HepG2 (cell line): ENCODE measurements at places on chromosomes 13 and 19. TPM values are rescaled to one million over a fixed set of nuclear protein-coding genes. Genes with fewer than 3 reads are reported as not detected.

DNA sequence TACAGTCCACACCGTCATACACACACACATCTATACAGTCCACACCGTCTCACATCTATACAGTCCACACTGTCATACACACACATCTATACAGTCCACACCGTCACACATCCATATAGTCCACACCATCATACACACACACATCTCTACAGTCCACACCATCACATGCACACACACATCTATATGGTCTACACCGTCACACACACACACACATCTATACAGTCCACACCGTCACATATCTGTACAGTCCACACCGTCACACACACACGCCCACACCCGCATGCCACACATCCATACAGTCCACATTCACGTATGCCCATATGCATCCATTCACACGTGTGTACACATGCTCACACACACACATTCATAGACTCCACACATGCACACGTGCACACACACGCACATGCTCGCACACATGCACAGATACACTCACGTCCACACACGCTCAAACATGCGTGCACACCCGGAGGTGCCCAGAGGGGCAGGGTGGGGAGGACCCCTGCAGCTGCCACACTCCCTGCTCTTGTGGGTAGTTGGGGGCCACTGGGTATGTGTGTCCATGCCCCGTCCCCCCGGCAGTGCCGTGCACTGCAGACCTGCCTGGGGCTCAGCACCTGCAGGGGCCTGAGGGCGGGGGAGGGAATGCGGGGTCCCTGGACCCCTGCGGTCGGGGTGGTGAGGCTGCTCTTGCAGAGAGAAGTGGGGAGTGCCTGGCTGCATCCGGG lies 29.2 kb downstream of the PIAS4 start:
- no peak overlapping the region for H3K4me3 ChIP-seq
- H3K27ac ChIP-seq: no peak overlapping the region
- no peaks in the 10 kb centered on the region for H3K27me3 ChIP-seq
- no peaks in the 10 kb centered on the region for H3K4me1 ChIP-seq

DNA sequence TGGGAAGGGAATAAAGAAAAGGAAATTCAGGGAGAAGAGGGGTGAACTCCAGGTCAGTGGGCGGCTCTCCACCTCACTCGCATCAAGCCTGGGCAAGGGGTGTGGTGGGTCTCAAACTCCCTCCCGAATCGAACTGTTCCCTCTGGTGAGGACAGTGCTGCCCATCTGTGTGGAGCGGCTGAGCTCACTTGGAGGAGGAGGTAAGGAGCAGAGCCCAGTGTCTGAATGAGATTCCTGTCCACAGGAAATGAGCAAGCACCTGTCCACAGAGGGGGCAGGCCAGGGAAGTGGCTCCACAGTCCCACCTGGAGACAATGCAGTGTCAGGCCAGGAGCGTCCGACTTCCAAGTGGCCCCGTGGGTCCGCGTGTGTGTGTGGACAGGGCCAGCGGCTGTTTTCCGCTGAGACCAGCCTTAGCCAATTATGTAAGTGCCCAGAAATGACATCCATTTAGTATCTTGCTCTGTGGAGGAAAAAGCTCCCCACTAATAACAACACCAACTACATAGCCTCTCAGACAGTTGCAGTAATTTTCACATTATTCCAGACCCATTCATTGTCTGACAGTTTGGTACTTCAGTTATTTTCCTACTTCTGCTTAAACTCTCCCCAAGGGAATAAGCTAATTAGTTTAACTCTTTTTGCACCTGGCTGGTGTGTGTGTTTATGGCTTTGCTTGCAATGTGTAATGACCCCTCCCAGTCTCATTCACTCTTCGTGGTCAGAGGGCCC lies 114.6 kb downstream of the SOX1 start:
- DNase-seq: no peak
- H3K27ac ChIP-seq: no peak overlapping the region
- no peaks in the 10 kb centered on the region for H3K4me1 ChIP-seq
- H3K27me3 ChIP-seq: peaks cover 4% of the 10 kb centered on the region
- no peaks in the 10 kb centered on the region for H3K36me3 ChIP-seq
- no peak overlapping the region for H3K4me3 ChIP-seq

- H3K27me3 ChIP-seq: no peaks in the 10 kb centered on the region
- DNase-seq: no peak
- H3K4me3 ChIP-seq: no peak overlapping the region
- no peaks in the 10 kb centered on the region for H3K36me3 ChIP-seq
- no peaks in the 10 kb centered on the region for H3K4me1 ChIP-seq
Observed at GRCh38 chr13:61170856-61171255, 244.8 kb downstream of the PCDH20 start.

GRCh38 chr13:75813323-75813722 lies 177.2 kb downstream of the LMO7 start:
- DNase-seq: no peak
- no peaks in the 10 kb centered on the region for H3K27me3 ChIP-seq
- H3K27ac ChIP-seq: no peak overlapping the region
- H3K4me1 ChIP-seq: no peaks in the 10 kb centered on the region
- H3K4me3 ChIP-seq: no peak overlapping the region

GRCh38 chr13:102441085-102441484 lies 39.2 kb upstream of the FGF14 start:
- no peaks in the 10 kb centered on the region for H3K27me3 ChIP-seq
- no peaks in the 10 kb centered on the region for H3K4me1 ChIP-seq
- no peak for DNase-seq
- no peak overlapping the region for H3K27ac ChIP-seq
- H3K4me3 ChIP-seq: no peak overlapping the region
- H3K36me3 ChIP-seq: no peaks in the 10 kb centered on the region

DNA sequence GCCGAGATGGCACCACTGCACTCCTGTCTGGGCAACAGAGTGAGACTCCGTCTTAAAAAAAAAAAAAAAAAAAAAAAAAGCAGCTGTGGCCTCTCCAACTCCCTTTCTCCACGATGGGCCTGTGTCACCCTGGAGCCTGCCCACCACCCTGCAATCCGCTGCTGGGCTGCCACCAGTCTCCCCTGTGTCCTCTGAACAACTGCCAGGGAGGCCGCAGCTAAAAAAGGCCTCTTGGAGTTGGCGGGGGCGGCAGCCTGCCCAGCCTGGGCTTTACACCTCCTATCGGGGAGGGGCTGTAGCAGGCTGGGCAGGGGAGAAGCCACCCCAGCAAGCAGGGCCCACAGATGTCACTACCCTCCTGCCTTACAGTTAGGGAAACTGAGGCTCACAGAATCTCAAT lies 3.5 kb downstream of the CDC37 start:
- H3K36me3 ChIP-seq: peaks cover 5% of the 10 kb centered on the region
- peaks cover 1% of the 10 kb centered on the region; the same call in 2 of the 3 replicates for H3K27me3 ChIP-seq
- H3K27ac ChIP-seq: no peak overlapping the region
- H3K4me1 ChIP-seq: peaks cover 17% of the 10 kb centered on the region

- no peak overlapping the region for H3K27ac ChIP-seq
- peaks cover 37% of the 10 kb centered on the region for H3K4me1 ChIP-seq
- no peaks in the 10 kb centered on the region for H3K27me3 ChIP-seq
- no peak overlapping the region for H3K4me3 ChIP-seq
Observed at GRCh38 chr19:18685597-18686190, 2.2 kb downstream of the CRTC1 start.

DNA sequence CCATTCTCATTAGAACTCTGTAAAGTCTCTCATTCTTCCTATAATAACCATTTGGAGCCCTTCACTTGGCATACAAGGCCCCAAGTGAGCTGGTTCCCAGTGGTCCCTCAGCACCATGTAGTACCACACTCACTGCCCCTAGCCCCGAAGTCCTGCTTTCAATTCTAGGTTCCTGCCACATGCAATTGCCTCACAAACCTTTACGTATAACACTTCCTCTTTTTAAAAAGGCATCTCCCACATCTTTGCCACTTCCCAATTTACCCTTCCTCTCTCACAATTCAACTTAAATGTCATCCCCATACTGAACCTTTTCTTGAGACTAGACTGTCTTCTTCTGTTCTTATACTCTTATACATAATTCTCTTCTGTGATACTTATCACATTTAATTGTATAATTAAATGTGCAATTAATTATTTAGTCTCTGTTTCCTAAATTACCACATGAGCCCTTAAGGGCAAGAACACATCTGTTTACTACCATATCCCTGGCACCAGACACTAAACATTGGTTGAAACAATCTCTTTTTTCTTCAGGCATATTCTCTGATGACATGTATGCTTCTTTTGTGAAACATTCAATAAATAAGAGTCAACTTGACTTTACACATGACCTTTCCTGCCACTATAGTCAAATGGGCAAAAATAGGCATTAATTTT lies 304.0 kb downstream of the SPRY2 start:
- no peaks in the 10 kb centered on the region for H3K27me3 ChIP-seq
- no peaks in the 10 kb centered on the region for H3K36me3 ChIP-seq
- no peak overlapping the region for H3K27ac ChIP-seq

DNA sequence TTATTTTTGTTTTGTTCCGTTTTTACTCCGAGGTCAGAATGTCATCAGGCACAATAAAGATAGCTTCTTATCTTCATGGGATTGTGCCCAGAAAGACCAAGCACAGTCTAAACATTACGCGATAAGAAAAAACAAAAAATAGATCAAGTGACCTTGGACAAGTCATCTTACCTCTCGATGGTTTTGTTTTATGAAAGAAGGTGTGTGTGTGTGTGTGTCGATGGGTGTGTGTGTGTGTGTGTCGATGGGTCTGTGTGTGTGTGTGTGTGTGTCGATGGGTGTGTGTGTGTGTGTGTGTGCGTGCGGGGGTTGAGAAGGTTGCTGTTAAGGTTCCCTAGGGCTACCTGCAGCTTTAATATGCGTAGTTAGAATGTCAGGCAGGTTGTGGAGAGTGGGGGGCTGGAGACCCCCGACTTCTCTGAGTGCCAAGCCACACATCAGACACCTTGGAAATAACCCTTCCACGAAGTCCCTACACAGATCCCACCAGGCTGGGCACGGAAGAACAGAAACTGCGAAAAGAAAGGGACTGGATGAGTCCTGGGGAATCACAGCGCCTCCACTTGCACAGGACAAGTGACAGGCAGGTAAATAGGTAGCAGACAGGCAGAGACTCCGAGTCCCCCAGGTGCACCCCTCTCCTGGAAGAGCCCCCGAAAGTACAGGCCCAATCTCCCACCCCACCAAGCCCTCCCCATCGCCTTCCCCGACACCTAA lies 458 bp upstream of the ATP8A2 start:
- H3K4me3 ChIP-seq: peak overlapping the region; percentile 58; the same call in 1 of the 2 replicates
- peaks cover 6% of the 10 kb centered on the region; the same call in 1 of the 2 replicates for H3K27me3 ChIP-seq
- no peak overlapping the region for H3K27ac ChIP-seq
- H3K4me1 ChIP-seq: peaks cover 8% of the 10 kb centered on the region; the same call in 1 of the 2 replicates
- H3K36me3 ChIP-seq: no peaks in the 10 kb centered on the region
- DNase-seq: no peak

- no peak for DNase-seq
- no peak overlapping the region for H3K4me3 ChIP-seq
- no peaks in the 10 kb centered on the region for H3K27me3 ChIP-seq
- no peak overlapping the region for H3K27ac ChIP-seq
Observed at GRCh38 chr13:40292108-40292507, 374.3 kb downstream of the FOXO1 start.

DNA sequence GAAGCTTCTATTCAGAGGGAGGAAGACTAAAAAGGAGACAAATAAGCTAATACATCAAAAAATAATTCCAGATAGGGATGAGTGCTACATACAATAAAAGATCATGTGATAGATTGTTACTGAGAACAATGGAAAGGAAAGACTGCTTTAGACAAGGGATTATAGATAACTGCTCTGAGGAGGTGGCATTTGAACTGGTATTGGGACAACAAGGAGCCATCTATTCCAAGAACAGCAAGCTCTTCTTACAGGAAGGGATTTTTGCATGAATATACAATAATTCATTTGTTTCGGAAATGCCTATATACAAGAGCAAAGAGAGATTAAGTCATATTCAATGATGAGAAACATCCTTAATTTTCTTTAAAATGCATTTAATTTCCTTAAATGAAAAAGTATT lies 540.5 kb upstream of the KLF12 start:
- no peak overlapping the region for H3K27ac ChIP-seq
- H3K4me1 ChIP-seq: no peaks in the 10 kb centered on the region
- no peaks in the 10 kb centered on the region for H3K27me3 ChIP-seq
- DNase-seq: no peak
- no peak overlapping the region for H3K4me3 ChIP-seq
- no peaks in the 10 kb centered on the region for H3K36me3 ChIP-seq

GRCh38 chr13:40987606-40988280 lies 31.4 kb downstream of the ELF1 start:
- DNase-seq: no peak
- H3K27ac ChIP-seq: no peak overlapping the region
- H3K4me1 ChIP-seq: peaks cover 53% of the 10 kb centered on the region
- H3K4me3 ChIP-seq: no peak overlapping the region
- no peaks in the 10 kb centered on the region for H3K27me3 ChIP-seq
- 0 out of 2 replicates have a peak, but pooled peaks cover 2% of the 10 kb centered on the region for H3K36me3 ChIP-seq

DNA sequence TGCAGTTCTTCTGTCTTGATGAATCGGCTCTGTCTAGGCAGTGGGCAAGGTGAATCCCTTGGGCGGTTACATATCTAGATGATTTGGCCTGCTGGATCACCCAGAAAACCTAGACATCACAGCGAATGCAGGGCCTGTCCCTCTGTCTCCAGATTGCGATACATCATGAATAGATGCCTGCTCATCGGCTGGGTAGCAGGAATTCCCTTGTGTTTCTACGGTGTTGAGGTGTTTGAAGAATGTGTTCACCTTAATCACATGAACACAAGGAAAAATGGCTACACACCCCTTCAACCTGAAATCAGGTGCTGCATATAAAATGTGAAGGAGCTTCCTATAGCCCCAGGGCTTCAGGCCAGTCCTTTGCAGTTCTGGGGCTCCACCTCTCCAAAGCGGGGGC lies 281.2 kb downstream of the SHISA2 start:
- H3K27me3 ChIP-seq: no peaks in the 10 kb centered on the region
- no peaks in the 10 kb centered on the region for H3K36me3 ChIP-seq
- H3K4me1 ChIP-seq: no peaks in the 10 kb centered on the region

DNA sequence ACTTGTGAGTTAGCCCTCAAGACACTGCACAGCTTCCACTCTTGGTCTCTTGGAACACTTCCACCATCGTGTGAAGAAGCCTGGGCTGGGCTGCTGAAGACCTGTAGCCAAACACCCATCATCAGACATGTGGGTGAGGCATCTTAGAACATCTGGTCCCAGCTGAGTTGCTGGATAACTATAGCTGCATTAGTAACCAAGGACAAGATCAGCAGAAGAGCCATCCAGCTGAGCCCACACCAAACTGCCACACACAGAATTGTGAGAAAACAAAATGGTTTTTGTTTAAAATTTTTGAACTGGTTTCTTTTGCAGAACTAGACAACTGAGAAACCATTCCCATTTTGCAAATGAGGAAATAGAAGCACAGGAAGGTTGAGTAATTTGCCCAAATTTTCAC lies 56.2 kb downstream of the CCNE1 start:
- H3K4me1 ChIP-seq: peaks cover 20% of the 10 kb centered on the region
- no peak for DNase-seq
- no peak overlapping the region for H3K27ac ChIP-seq
- peaks cover 2% of the 10 kb centered on the region; the same call in 1 of the 2 replicates for H3K27me3 ChIP-seq
- H3K36me3 ChIP-seq: no peaks in the 10 kb centered on the region

GRCh38 chr13:61874970-61875579 lies 459.4 kb upstream of the PCDH20 start:
- H3K27me3 ChIP-seq: no peaks in the 10 kb centered on the region
- H3K4me1 ChIP-seq: no peaks in the 10 kb centered on the region
- no peak overlapping the region for H3K27ac ChIP-seq
- no peak overlapping the region for H3K4me3 ChIP-seq
- no peaks in the 10 kb centered on the region for H3K36me3 ChIP-seq
- no peak for DNase-seq

TTC9B gene
- total RNA-seq: not detected in 2 replicates

GSX1 gene
- not detected in 2 replicates for total RNA-seq

PALM3 gene
- 2.4 and 2.5 TPM in 2 replicates for total RNA-seq

LPAR2 gene
- total RNA-seq: 0.72 and 0.86 TPM in 2 replicates

COMMD6 gene
- total RNA-seq: 97.0 and 110 TPM in 2 replicates
